ENCODE measurements at places on chromosomes 3 and 15. TPM values are rescaled to one million over a fixed set of nuclear protein-coding genes. Genes with fewer than 3 reads are reported as not detected.
A peak's percentile ranks its signal among the peaks of the same experiment; 100 is the strongest.

GRCh38 chr3:46935168-46935858 is 41.2 kb downstream of the CCDC12 start:
- H3K27me3 ChIP-seq = no peaks in the 10 kb centered on the region
- peaks cover 76% of the 10 kb centered on the region for H3K4me1 ChIP-seq
- peak overlapping the region; percentile 86 for H3K27ac ChIP-seq
- no peak for DNase-seq

GRCh38 chr3:150740733-150741496 is 22.1 kb downstream of the SIAH2 start:
- no peak overlapping the region for H3K27ac ChIP-seq
- no peak overlapping the region for H3K4me3 ChIP-seq
- peaks cover 3% of the 10 kb centered on the region for H3K36me3 ChIP-seq
- no peaks in the 10 kb centered on the region for H3K27me3 ChIP-seq
- peaks cover 25% of the 10 kb centered on the region for H3K4me1 ChIP-seq
- no peak for DNase-seq

GRCh38 chr15:79032656-79033055 is 57.9 kb downstream of the RASGRF1 start:
- no peak overlapping the region for H3K4me3 ChIP-seq
- H3K4me1 ChIP-seq = no peaks in the 10 kb centered on the region
- no peak for DNase-seq
- H3K27me3 ChIP-seq = no peaks in the 10 kb centered on the region

STAC gene
- 6.2 TPM for total RNA-seq

ATP2B2 gene
- 0.19 TPM for total RNA-seq

SUCNR1 gene
- total RNA-seq = 7.3 TPM

TUSC7 gene
- not detected for total RNA-seq

DNA sequence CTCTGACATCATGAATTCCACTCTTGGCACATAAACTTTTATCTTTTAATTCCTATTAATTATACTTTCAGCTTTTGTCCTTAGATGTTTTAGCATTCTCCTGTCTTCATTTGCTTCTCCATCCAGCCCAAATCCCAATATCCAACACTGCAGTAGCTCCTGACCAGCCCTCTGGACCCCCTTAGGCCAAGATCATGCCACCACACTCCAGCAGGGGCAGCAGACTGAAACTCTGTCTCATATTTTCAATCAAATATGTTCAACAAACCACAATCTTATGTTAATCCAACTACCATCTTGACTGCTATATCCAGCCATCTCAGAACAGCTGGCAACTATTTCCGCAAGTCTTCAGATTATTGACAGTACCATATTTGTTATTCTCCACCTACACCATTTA is 315.8 kb upstream of the ROBO2 start:
- H3K4me3 ChIP-seq = no peak overlapping the region
- no peaks in the 10 kb centered on the region for H3K27me3 ChIP-seq
- no peaks in the 10 kb centered on the region for H3K36me3 ChIP-seq
- DNase-seq = no peak
- H3K27ac ChIP-seq = no peak overlapping the region

- no peak for DNase-seq
- no peak overlapping the region for H3K4me3 ChIP-seq
- no peaks in the 10 kb centered on the region for H3K27me3 ChIP-seq
- H3K36me3 ChIP-seq = no peaks in the 10 kb centered on the region
These were observed 30.8 kb downstream of the PCOLCE2 start for GRCh38 chr3:142858043-142858442.

DNA sequence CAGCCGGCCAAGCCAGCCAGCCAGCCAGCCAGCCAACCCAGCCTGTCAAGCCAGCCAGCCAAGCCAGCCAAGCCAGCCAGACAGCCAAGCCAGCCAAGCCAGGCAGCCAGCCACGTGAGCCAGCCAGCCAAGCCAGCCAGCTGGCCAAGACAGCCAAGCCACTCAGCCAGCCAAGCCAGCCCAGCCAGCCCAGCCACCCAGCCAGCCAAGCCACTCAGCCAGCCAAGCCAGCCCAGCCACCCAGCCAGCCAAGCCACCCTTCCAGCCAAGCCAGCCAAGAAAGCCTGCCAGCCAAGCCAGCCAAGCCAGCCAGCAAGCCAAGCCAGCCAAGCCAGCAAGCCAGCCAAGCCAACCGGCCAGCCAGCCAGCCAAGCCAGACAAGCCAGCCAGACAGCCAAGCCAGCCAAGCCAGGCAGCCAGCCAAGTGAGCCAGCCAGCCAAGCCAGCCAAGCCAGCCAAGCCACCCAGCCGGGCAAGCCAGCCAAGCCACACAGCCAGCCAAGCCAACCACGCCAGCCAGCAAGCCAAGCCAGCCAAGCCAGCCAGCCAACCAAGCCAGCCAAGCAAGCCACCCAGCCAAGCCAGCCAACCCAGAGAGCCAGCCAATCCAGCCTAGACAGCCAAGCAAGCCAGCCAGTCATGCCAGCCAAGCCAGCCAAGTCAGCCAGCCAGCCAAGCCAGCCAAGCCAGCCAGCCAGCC is 199.5 kb downstream of the GOLGA6L6 start:
- no peak overlapping the region for H3K4me3 ChIP-seq
- DNase-seq = no peak
- peak overlapping the region; percentile 16 for H3K27ac ChIP-seq
- H3K27me3 ChIP-seq = no peaks in the 10 kb centered on the region

GRCh38 chr3:60289341-60290121 is 961.7 kb downstream of the FHIT start:
- H3K27me3 ChIP-seq = no peaks in the 10 kb centered on the region
- no peak for DNase-seq
- H3K4me1 ChIP-seq = no peaks in the 10 kb centered on the region
- no peak overlapping the region for H3K27ac ChIP-seq
- no peaks in the 10 kb centered on the region for H3K36me3 ChIP-seq
- H3K4me3 ChIP-seq = no peak overlapping the region

- no peaks in the 10 kb centered on the region for H3K4me1 ChIP-seq
- H3K27me3 ChIP-seq = no peaks in the 10 kb centered on the region
- H3K27ac ChIP-seq = no peak overlapping the region
These were observed 37.9 kb downstream of the AGTR1 start for GRCh38 chr3:148735597-148735996.

DNA sequence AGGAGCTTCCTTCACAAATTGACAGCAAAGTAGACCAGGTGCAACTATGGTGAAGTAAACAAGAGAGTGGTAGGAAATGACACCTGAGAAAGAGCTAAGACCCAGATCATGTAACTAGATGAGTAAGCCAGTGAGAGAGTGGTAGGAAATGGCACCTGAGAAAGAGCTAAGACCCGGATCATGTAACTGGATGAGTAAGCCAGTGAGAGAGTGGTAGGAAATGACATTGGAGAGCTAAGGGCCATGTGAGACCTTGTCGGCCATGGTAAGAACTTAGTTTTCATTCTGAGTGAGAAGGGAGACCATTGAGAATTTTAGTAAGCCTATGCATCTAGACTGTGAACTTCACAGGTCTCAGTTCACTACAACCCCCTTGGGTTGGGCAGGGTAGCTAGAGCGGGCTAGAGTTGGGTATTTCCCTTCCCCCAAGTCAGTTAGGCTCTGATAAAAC is 5.4 kb upstream of the SENP7 start:
- no peak overlapping the region for H3K27ac ChIP-seq
- no peaks in the 10 kb centered on the region for H3K4me1 ChIP-seq
- peaks cover 5% of the 10 kb centered on the region for H3K27me3 ChIP-seq
- no peak for DNase-seq
- H3K4me3 ChIP-seq = no peak overlapping the region
- H3K36me3 ChIP-seq = no peaks in the 10 kb centered on the region

DNA sequence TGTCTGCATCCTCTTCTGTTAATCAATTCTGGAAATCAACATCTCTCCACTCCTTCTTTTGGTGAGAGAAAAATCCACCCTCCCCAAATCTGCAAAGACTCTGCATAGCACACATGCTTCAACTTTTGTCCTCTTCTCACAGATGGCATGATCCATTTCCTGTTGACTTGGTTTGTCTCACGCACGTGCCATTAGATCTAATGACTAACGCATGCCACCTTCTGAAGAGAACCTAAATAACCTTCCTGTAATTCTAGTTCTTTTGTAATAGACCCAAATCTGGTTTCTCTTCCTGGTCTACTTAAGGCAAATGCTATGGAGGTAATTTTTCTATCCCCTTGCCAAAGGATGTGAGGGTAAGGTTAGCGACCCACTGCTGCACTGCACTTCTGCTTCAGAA is 51.0 kb upstream of the ATOSA start:
- no peak overlapping the region for H3K4me3 ChIP-seq
- DNase-seq = no peak
- no peaks in the 10 kb centered on the region for H3K36me3 ChIP-seq
- no peak overlapping the region for H3K27ac ChIP-seq

P2RY12 gene
- 2.2 TPM for total RNA-seq

DNA sequence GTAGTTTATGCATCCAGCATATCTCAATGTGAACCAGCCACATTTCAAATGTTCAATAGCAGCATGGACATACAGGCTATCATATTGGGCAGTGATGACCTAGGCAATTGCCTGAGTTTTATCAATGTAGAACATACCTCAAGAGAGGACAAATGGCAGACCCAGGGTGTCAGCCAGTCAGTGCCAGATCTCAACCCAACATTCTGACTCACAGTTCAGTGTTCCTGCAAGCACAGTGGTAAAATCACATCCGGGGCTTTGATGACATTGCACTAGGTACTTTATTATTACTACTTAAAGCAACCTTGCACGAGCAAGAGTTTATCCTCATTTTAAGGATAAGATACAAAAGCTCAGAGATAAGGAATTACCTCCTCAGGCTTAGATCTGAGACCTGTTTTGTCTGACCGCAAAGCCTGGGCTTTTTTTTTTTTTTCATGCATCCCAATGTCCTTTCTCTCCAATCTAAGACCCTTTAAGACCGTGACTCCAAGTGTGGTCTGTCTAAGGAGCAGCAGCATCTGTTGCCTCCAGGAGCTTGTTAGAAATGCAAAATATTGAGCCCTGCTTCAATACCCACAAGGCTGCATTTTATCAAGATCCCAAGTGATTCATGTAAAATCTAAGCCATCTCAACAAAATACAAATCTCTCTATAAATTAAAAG is 60.1 kb downstream of the SLC12A1 start:
- no peak for DNase-seq
- no peaks in the 10 kb centered on the region for H3K36me3 ChIP-seq
- H3K27me3 ChIP-seq = no peaks in the 10 kb centered on the region
- no peak overlapping the region for H3K4me3 ChIP-seq

- no peaks in the 10 kb centered on the region for H3K4me1 ChIP-seq
- H3K27ac ChIP-seq = no peak overlapping the region
- no peak for DNase-seq
- H3K4me3 ChIP-seq = no peak overlapping the region
- H3K27me3 ChIP-seq = no peaks in the 10 kb centered on the region
These were observed 10.9 kb downstream of the MYL3 start for GRCh38 chr3:46852334-46852720.

ADCY5 gene
- 33.6 TPM for total RNA-seq

DNA sequence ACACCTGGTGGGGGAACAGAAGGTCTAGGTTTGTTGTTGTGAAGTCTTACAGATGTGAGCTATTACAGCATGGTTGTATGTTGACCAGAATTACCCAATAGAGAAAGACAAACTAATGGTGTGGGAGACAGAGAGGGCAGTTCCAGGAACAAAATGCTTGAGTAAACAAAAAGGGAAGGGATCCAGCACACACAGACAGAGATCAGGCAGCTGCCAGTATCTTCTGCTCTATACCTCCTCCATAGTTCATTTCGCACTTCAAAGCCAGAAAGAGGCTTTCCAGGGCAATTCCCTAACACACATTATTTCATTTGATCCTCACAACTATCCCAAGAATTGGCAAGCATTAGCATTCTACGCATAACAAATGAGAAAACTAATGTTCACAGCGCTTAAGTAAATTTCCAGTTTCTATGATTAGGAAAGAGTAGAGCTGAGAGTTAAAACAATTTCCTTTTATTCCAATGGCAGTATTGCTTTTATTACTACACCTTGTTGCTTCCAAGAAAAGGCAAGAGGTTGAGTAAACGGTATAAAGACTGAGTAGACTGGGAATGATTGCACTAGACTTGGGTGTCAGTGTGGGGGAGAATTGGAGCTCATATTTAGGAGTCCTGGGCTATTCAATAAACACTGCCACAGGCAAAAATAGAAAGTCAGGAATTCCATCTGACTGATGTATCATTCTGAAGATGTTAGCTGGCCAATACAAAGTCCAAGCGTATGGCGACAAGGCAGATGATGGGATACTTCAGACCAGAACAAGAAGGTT is 39.7 kb upstream of the ZNF280D start:
- no peak overlapping the region for H3K4me3 ChIP-seq
- no peaks in the 10 kb centered on the region for H3K36me3 ChIP-seq
- H3K27me3 ChIP-seq = no peaks in the 10 kb centered on the region
- DNase-seq = no peak

COLQ gene
- 4.3 TPM for total RNA-seq

GRCh38 chr15:49750553-49750952 is 129.7 kb downstream of the DTWD1 start:
- no peak overlapping the region for H3K27ac ChIP-seq
- no peaks in the 10 kb centered on the region for H3K27me3 ChIP-seq
- no peak overlapping the region for H3K4me3 ChIP-seq
- no peak for DNase-seq
- no peaks in the 10 kb centered on the region for H3K36me3 ChIP-seq
- H3K4me1 ChIP-seq = no peaks in the 10 kb centered on the region

INKA1 gene
- 6.3 TPM for total RNA-seq

- H3K4me1 ChIP-seq = peaks cover 6% of the 10 kb centered on the region
- DNase-seq = peak; percentile 66
- H3K36me3 ChIP-seq = no peaks in the 10 kb centered on the region
- peak overlapping the region; percentile 74 for H3K4me3 ChIP-seq
- peak overlapping the region; percentile 58 for H3K27ac ChIP-seq
- H3K27me3 ChIP-seq = no peaks in the 10 kb centered on the region
These were observed 519.7 kb downstream of the FOXP1 start for GRCh38 chr3:71063773-71064290.

- H3K4me3 ChIP-seq = peak overlapping the region; percentile 78
- peak overlapping the region; percentile 97 for H3K27ac ChIP-seq
- no peaks in the 10 kb centered on the region for H3K27me3 ChIP-seq
These were observed 991 bp upstream of the HIGD1A start for GRCh38 chr3:42805141-42805821.

DNA sequence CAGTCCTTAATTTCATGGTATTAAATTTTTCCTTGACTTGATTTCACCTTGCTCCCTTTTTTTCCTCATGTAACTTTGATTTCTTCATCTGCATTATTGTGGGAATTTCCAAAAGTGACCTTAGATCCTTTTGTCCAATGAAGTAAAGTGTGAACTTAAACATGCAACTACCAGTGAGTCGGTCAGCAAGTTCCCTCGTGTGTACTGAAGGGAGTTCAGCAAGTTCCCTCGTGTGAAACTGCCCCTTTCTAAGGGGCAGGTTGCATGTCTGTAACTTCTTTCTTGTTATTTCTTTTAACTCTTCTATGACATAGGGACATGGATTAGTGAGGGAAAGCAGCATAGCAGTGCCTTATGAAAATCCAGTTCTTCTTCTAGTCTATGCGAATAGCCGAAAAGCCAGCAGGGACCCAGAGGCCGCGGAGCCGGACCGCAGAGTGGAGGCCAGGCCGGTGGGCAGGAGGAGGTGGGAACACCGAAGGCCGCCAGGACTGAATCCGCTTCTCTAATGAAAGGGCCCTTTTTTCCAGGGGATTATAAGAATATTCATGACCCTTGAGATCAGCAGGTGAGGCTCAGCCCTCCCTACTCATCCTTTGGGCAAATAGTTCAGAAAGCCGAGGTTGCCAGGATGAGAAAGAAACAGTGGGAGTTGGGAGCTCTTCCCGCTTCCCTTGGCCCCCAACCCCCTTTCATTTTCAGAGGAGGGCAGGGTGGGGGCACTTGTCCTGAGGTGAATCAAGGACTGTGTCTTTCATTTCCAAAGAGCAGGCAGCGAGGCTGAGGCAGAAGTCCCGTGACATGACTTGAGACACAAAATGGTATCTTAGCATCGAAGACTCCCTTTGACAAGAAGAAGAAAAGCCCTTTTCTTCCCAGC is 117.5 kb downstream of the OPA1 start:
- no peaks in the 10 kb centered on the region for H3K36me3 ChIP-seq
- DNase-seq = no peak
- H3K27ac ChIP-seq = no peak overlapping the region
- H3K27me3 ChIP-seq = no peaks in the 10 kb centered on the region
- no peaks in the 10 kb centered on the region for H3K4me1 ChIP-seq
- H3K4me3 ChIP-seq = no peak overlapping the region

SIDT1 gene
- 4.9 TPM for total RNA-seq
